Effector CD4-positive, alpha-beta T cell (primary cell): ENCODE measurements at places on chromosomes 12 and 14.

- no peak for DNase-seq
Measured at GRCh38 chr12:86663173-86663572, 407.0 kb upstream of the MGAT4C start.

DNA sequence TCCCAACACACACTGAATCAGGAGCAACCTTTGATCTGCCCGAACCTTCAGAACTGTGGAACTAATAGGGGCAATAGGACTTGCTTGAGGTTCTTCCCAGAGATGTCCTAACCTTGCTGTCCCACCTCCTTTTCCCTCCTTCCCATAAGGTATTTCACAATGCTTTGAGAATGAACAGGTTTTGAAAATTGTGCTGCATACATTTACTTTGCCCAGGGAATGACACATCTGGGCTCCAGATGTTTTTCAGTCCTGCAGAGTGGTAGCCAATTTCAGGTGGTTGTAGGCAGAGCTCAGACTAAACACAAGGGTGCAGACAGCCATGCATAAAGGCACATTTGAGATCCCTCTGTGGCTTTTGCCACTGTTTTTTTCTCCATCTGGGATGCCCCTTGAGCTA is 206.7 kb upstream of the PWP1 start:
- DNase-seq: no peak

DNA sequence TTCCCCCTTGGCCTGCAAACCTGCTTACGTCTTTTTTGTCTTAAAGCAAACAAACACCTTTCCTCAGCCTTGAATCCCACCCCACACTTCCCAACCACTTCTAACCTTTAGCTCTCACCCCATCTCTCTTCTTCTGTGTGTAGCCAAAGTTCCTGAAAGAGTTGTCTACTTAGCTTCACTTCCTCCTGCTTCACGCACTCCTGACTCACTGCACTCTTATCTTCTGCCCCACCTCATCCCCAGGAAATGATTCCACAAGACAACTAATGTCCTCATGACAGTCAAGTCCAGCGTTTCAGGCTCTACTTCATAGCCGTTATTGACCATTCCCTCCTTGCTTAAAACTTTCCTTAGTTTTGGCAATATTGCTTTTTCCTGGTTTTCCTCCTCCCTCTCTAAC is 22.4 kb downstream of the EIF2B2 start:
- DNase-seq: no peak

- DNase-seq: no peak
Measured at GRCh38 chr12:22101749-22102243, 55.8 kb downstream of the CMAS start.

GRCh38 chr12:124027753-124028554 is 54.9 kb downstream of the ZNF664 start:
- no peak for DNase-seq

DNA sequence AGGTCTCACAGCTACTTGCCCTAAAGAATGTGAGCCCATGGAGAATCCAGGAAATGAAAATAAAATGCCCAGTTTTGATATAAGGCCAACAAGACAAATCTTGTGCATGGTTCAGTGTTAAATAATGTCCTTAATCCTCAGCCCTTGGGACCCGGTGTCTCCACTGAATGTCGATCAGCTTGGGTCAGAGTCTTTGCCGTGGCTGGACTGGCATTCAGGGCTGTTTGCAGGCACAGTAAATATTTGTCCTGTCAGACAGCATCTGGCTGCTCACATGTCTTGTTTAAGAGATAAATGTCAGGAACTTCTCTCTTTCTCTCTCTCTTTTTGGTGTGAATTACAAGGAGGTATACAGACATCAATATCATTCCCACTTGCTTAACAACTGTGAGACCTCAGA is 452.5 kb downstream of the FUT8 start:
- DNase-seq: no peak

- DNase-seq: no peak
Measured at GRCh38 chr12:50192908-50193307, 25.7 kb upstream of the CERS5 start.

GRCh38 chr14:96016501-96017160 is 22.5 kb upstream of the C14orf132 start:
- DNase-seq: no peak

- DNase-seq: no peak
Measured at GRCh38 chr14:99231161-99231849, 40.7 kb downstream of the BCL11B start.
